ENCODE measurements at places on chromosomes 16 and 17.

GRCh38 chr16:76114681-76115080, 162.5 kb upstream of the CNTNAP4 start:
- DNase-seq, result no peak

DNA sequence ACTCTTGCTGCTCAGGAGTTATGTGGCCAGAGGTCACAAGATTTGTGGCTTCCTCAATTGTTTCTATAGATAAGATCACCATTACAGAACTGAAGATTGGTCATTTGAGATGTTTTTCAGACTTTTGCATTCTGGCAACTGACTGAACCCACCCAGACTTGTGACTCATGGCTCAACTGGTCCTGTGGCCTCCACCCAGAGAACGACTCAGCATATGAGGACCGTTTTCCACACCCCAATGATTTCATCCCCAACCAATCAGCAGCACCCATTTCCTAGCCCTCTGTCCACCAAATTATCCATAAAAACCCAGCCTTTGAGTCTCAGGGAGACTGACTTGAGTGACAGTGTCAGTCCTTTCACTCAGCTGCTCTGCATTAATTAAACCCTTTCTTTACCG, 143.2 kb upstream of the ASIC2 start:
- DNase-seq, result no peak

DNA sequence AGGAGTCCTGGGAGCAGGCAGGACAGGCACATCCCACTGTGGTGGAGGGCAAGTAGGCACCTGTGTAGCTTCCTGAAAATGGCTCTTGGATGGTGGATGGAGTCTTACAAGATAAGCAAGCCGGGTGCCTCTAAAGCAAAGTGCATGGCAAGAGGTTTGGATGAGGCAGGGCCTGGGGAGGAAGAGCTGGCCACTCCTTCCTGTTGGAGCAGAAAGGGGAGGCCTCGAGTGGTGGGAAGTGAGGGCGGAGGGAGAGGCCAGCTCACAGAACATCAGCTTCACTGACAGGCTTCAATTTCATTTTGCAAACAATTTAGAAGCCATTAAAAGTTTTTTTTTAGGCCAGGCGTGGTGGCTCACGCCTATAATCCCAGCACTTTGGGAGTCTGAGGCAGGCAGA, 31.0 kb downstream of the CD300A start:
- peak; percentile 23 for DNase-seq

- DNase-seq, result no peak
Measured at GRCh38 chr16:86067516-86067915, 168.6 kb downstream of the IRF8 start.

GRCh38 chr16:81649561-81650184, 129.4 kb upstream of the PLCG2 start:
- no peak for DNase-seq

DNA sequence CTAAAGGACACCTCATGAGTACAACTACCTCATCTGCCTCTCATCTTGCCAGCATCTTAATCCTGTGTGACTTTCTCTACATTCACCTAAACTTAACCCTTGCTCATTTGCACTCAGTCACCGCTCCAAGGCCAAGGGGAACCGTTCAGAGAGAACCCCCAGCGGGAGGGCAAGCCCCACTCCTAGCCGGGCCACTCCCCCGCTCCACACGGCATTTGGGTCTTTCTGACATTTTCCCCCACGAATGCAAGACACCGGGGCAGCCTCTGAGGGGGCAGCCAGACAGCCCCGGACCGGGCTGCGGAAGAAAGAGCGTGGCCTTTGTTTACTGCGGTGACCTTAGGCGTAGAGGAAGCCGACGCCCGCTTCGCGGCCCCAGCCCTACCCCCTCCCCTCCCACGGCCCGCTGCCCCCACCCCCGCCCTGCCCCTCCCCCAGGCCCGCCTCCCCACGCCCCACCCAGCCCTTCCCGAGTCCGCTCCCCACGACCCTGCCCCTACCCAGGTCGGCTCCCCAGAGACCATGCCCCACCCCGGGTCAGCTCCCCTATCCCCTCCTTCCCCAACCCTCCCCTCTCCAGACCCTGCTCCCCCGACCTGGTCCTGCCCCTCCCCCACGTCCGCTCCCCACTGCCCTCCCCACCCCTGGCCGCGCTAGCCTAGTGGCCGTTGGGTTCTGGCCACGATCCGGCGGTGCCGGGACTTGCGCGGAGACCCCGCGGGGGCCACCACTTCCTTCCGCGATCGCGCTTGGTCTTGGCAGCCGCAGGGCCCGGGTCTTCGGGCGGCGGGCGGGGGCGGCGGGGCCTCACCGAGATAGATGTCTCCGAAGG, 789 bp downstream of the CSNK1D start:
- DNase-seq, result peak; percentile 81

- no peak for DNase-seq
Measured at GRCh38 chr17:62897706-62898105, 68.3 kb upstream of the TANC2 start.

- DNase-seq, result no peak
Measured at GRCh38 chr16:55559933-55560516, 6.5 kb upstream of the CAPNS2 start.

GRCh38 chr17:69336996-69337395, 10.1 kb upstream of the ABCA5 start:
- no peak for DNase-seq

GRCh38 chr17:10807704-10808128, 3.8 kb upstream of the TMEM238L start:
- DNase-seq, result no peak

GRCh38 chr16:67767953-67768352, 38.4 kb downstream of the RANBP10 start:
- no peak for DNase-seq

DNA sequence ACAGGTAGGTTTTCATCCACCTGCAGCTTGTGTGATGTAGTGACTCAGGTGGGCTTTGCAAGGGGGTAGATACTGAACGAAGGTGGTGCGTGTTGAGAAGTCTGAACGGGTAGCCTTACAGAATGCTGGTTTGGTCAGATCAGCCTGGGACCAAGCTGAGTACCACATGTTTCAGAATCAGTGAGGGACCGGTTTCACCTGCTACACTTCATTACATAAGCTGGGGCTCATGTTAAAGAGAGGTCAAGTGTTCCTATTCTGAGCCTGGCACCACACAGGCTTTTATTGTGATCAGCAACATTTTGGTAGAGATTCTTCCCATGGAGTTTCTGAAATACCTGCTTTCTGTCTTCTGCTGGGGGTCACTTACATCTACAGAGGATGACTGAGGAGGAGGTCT, 207.4 kb upstream of the EEF2KMT start:
- no peak for DNase-seq

DNA sequence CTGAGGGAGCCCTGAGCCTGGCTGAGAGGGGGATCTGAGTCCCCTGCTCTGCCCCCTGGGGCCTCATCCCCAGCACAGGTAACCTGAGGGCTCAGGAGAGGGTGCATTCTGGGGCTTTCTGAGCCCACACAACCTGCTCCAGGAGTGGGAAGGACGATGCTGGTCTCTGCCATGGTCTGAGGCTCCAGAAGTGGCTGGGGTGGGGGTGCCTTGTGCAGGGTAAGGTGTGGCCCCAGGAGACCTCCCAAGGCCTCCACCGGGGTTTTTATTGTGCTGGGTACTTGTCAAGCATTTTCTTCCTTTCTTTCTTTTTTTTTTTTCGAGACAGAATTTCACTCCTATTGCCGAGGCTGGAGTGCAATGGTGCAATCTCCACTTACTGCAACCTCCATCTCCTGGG, 300 bp downstream of the CTRB1 start:
- no peak for DNase-seq

DNA sequence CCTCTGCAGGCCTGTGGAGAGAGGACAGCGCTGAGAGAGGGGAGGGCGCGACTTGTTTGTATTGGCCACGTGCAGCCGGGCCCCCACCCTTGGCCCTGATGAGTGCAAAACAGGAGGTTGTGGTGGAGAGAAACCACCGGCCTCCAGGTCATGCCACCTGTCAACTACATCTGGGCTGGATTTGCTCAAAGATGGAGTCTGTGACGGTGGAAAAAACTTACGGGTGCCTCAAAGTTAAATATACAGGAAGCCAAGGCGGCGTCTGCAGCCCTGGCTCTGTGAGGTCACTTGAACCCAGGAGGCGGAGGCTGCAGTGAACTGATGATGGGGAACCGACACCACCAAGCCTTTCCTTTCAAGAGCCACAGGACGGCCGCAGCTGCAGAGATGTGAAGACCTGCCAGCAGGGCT, 15.7 kb downstream of the C16orf74 start:
- DNase-seq, result no peak

- no peak for DNase-seq
Measured at GRCh38 chr17:34248511-34249024, 6.5 kb upstream of the CCL2 start.

- peak; percentile 68 for DNase-seq
Measured at GRCh38 chr16:8850279-8850885, 18.4 kb downstream of the CARHSP1 start.

DNA sequence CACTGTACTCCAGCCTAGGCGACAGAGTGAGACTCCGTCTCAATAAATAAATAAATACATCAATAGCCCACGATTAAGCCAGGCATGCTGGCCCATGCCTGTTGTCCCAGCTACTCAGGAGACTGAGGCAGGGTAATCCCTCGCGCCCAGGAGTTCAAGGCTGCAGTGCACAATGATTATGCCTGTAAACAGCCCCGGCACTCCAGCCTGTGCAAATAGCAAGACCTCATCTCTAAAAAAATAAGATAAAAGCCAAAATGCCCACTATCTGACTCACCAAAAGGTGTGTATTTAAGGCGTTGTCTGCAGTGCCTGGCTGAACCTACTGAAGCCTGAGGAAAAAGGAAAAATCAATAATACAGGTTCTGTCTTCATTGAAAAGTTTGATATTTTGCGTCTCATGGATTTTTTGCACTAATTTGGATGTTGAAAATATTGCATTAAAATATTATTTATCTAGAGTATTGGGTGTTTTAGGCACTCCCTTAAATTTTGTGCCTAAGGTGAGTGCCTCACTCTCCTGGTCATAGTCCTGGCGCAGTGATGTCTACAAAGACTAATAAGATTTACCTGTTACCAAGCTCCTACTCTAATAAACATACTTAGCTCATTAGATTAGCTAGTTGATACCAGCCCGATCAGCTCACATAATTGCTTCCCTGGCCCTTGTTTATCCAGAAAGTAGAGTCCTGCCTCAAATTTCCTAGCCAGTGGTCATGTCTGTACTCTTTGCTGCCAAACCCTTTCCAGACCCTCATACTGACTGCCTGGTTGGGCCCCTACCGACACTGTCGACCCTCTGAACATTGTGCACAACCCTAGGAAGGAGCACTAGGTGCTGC, 24.7 kb upstream of the TOB1 start:
- DNase-seq, result no peak

GRCh38 chr16:59478838-59479237, 744.7 kb upstream of the GOT2 start:
- DNase-seq, result no peak

DNA sequence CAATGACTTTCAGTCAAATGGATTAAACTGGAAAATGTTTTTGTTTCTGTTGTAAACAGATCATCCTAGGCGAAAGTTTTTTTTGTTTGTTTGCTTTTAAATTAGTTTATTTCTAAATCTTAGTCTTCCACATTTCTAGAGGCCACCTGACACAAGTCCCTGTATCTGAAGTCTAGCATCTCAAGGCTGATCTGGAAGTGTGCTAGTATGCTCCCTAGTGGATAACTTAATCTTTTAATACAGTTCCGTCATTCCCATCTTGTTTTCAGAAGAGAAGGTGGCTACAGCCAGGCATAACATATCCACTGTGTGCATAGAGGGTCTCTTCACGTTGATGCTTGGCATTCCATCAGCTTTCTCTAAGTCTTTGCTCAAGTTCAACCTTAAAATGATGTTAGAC, 7.6 kb downstream of the IFT20 start:
- DNase-seq, result no peak

- DNase-seq, result peak; percentile 46
Measured at GRCh38 chr16:23357761-23358290, 55.7 kb downstream of the SCNN1B start.

DNA sequence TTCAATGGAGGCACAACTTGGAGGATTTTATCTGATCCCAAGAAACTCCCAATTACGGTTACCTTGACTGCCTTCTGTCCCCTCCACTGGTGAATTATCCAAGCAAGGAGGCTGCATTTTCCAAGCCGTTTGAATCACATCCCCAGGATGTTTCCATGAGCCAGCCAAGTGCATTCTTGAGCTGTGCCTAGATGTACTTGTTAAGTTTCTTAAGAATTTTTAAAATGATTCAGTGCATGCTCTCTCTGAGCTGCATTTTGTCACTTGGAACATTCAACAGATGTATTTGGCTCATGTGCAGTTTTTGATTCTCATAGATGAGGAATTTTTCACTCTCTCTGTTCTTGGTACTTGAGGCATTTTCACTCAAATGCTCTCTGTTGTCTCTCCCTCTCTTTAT, 202.6 kb upstream of the MYOCD start:
- DNase-seq, result no peak

GRCh38 chr16:85049706-85050305, 22.2 kb downstream of the KIAA0513 start:
- DNase-seq, result no peak

- no peak for DNase-seq
Measured at GRCh38 chr16:17853958-17854357, 383.2 kb upstream of the XYLT1 start.

DNA sequence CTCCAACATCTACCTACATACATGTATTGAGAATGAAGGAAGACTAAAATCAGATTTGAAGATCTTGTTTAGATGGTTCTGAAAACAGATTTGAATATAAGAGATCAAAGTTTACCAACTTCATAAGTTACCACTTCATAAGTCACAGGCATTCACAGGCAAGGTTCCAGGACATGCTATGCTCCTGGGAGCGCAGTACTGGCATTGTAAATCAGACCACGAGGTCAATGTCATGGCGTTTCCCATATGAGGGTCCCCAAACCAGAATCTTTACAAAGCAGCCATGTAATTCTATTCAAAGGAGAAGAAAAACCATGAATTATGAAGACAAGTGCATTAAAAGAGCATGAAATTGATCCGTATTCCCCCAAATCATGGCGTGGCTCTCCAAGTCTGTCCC, 3.0 kb downstream of the CDH11 start:
- DNase-seq, result no peak

- no peak for DNase-seq
Measured at GRCh38 chr17:37133136-37133535, 184.4 kb downstream of the AATF start.

DNA sequence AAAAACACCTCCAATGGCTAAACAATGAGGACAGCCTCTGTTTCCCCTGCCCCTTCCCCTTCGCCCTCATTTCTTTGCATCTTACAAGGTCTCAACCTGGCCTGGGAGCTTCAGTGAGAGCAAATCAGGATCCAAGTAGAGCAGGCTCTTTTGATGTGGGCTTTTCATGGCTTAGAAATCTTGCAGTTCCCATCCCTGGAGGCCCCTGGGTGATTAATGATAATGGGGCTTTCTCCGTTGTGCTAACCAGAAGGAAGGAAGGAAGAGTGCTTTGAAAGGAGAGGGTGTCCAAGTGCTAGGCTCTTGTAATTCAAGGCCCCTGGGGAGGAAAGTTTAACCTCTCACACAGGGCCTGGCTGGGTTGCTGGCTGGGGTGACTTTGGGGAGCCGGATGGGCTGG, 18.5 kb upstream of the IRX3 start:
- DNase-seq, result no peak

GRCh38 chr17:37726248-37726647, 18.6 kb downstream of the HNF1B start:
- DNase-seq, result no peak

- DNase-seq, result no peak
Measured at GRCh38 chr16:600781-601180, 10.9 kb downstream of the RAB40C start.
